ENCODE measurements at places on chromosomes 1 and 21.

DNA sequence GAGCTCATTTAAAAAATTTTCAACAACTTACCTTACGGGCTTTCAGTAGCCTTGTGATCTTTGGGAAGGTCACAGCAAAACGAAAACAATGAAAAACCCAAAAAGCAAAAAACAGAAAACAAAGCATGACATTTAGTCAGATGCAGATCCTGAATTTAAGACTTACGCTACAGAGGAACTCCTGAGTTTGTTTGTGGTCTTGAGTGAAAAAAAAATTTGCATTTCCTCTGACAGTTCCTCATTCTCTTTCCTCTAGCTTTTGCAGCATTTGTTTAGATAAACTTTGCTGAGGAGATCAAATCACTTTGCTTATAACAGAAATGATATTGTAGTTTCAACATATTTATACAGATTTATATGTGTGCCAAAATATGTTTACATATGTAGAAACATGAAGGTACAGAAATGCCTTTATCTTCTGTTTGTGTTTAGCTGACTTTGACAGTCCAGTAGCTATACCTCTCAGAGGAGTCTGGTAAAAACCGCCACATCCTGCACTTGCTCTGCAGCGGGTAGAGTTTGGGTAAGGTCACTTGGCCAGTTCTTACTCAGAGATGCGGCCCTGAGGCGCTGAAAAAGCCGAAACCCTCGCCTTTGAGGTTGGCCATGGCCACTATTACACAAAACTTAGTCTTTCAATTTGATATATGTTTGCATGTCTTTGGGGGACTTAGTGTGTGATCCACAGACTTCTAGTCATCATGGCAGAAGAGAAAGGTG is 142.5 kb downstream of the TNR start:
- DNase-seq, result no peak

GRCh38 chr1:14516974-14517840 is 81.3 kb upstream of the KAZN start:
- no peak for DNase-seq

GRCh38 chr1:39720094-39720999 is 18.3 kb upstream of the PPIE start:
- DNase-seq, result peak; percentile 75

DNA sequence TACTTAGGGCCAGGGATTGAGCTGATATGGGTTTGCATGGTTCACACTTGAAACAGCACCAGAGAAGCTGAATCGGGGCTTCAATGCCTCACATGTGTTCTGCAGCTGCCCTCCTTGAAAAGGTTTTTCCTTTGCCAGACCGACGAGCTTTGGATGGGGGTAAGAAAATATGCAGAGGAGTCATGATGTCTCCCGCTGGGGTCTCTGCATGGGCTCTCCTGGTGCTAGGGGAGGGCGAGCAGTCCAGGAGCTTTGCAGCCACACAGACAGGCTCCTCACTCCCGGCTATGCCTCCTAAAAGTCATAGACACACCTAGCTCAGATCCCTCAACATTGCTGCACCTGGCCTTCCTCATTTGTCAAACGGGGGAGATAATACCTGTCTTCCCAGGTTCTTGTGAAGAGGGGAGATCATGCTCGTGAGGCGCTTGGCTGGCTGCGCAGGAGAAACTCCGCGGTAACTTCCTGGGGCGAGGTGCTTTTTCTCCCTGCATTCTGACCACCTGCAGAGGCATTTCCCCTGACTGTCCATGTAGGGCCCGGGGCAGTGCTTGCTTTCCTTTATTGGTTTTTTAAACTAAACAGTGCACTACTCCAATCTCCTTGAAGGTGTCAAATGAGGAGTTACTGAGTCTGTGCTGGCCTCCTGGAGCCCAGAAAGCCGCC is 112.4 kb downstream of the PLXNA2 start:
- no peak for DNase-seq

- DNase-seq, result no peak
Measured at GRCh38 chr1:119040906-119041305, 52.8 kb upstream of the TBX15 start.

DNA sequence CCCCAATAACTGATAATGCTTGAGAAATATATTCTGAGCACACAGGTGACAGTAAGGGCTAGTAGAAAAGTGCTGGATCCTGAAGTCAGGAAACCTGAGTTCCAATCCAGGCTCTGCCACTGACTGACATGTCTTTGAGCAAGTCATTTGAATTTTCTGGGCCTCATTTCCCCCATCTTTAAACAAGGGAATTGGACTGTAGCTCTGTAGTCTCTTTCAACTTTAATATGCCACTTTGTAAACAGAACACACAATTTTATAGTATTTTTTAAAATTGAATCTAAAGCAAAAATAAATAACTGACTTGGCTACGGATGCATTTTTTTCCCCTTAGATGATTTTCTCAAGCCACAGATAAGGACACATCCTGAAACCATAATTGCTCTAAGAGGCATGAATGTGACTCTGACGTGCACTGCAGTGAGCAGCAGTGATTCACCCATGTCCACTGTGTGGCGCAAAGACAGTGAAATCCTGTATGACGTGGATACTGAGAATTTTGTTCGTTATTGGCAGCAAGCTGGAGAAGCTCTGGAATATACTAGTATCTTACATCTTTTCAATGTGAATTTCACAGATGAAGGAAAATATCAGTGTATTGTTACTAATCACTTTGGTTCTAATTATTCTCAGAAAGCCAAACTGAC is 37.0 kb downstream of the LRIG2 start:
- DNase-seq, result no peak

- DNase-seq, result no peak
Measured at GRCh38 chr1:226809785-226810571, 60.4 kb upstream of the PSEN2 start.

GRCh38 chr1:224786533-224787250 is 142.8 kb upstream of the DNAH14 start:
- DNase-seq, result no peak

DNA sequence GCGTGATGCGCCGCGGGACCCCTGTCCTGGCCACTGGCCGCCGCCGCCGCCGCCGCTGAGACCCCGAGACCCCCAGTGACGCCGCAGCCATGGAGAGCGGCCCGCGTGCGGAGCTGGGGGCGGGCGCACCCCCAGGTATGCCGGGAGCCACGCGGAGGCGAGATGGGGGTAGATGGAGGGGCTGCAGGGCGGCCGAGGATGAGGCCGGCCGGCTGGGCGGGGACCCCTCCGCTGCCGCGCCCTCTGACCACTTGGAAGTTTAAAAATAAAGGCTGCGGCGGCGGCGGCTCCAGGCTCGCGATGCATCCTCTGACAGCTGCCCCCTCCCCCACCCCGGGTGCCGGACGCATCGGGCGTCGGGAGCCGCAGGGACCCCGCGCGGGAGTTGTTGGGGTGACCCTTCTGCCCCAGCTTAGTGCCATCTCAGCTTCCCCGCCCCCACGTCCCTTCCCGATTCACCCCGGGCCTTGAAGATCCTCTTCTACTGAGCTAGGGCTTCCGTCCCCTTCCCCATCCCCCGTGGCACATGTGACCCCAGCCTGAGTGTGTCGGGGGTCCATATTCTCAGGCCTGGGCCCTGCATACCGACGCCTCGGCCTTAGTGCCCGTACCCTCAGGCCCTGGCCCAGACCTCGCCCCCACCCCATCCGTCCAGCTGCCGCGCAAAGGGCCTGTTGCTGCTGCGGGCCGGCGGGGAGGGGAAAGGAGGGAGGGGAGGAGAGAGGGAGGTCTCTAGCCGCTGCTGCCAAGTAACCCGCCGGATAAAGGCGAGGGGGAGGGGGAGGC is 562 bp downstream of the MAP7D1 start:
- peak; percentile 76 for DNase-seq

GRCh38 chr1:200974711-200975110 is 48.8 kb downstream of the KIF21B start:
- no peak for DNase-seq

GRCh38 chr1:32221980-32222755 is at the start of the genes EIF3I and TMEM234:
EIF3I (plus strand) TSS chr1:32222407; CDS start chr1:32222442, 35 bp downstream.
TMEM234 (minus strand) TSS chr1:32222353; CDS start chr1:32222322, 31 bp downstream.
- peak; percentile 92 for DNase-seq

GRCh38 chr1:199279067-199279466 is 640.2 kb downstream of the PTPRC start:
- DNase-seq, result no peak

DNA sequence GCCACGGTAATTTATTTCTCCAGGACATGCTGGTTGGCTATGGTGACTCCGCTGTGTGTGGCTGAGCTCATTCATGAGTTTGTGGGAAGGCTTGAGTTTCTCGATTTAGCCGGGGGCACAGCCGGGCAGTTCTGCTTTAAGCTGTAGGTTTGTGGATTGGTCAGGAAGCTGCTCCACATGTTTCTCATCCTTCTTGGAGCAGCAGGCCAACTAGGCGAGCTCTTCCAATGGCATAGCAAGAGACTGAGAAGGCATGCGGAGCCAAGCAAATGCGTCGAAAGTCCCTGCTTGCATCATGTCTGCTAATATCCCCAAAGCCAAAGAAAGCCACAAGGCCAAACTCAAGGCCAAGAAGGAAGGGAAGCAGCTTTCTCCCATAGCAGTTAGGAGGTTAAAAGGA is 71.6 kb upstream of the GREM2 start:
- no peak for DNase-seq

DNA sequence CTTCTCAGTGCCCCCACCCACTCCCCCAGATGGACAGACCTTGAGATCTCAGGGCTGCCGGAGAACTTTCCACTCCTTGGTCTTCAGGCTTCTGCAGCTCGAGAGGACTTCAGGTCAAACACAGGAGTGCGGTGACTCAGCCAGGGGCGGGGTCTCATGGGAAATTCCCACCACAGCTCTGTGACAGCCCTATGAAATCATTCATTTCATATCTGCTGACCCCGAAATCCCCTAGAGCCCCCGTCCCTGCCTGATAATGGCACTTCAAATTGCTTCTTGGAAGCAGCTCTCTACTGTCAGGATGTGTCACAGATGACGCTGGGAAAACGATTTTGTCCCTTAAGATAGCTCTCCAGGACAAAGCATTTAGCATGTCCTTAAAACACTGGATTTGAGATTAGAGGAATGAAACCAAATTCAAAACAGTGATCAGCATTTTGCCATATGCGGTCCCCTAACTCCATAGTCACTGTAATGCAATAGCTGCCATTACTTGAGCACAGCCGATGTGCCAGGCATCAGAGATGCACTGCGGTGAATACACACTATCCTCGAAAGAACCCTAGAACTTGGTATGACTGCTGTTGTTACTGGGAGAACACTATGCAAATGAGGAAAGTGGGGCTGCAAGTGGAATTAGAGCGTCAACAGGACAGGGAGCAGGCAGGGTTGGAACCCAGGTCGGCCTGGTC is at the start of gene TNFRSF9:
TNFRSF9 (minus strand) TSS at position 95 of the 692 bp plus-strand sequence. CDS start 845 bp downstream, outside the sequence.
- DNase-seq, result peak; percentile 72

- DNase-seq, result no peak
Measured at GRCh38 chr1:67724928-67725560, 40.0 kb downstream of the GADD45A start.

DNA sequence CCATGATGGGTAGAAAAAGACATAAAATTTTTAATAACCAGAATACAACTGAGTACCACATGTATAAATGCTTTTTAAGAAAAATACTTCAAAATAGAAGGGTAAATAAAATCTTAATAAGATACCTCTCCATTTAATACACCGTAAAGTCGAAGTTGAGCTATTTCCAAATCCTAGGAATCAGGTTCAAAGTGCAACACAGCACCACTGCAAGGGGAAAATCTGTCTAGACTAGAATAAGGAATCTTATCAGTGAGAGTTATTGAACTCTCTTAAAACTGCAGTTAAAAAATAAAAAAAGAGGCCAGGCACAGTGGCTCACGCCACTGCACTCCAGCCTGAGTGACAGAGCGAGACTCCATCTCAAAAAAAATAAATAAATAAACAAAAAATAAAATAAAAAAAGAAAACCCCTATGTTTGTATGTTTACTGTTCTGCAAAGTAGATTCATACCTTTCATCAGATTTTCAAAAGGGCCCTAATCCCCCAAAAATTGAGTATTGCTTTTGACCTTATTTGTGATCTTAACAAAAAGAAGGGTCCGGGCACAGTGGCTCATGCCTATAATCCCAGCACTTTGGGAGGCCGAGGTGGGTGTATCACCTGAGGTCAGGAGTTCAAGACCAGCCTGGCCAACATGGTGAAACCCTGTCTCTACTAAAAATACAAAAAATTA is 109.0 kb downstream of the EIF4G3 start:
- no peak for DNase-seq

- no peak for DNase-seq
Measured at GRCh38 chr1:240987928-240988327, 369.1 kb downstream of the RGS7 start.
